AG04450 (cell line): ENCODE measurements at places on chromosomes 3 and 15. TPM values are rescaled to one million over a fixed set of nuclear protein-coding genes. Genes with fewer than 3 reads are reported as not detected.

DNA sequence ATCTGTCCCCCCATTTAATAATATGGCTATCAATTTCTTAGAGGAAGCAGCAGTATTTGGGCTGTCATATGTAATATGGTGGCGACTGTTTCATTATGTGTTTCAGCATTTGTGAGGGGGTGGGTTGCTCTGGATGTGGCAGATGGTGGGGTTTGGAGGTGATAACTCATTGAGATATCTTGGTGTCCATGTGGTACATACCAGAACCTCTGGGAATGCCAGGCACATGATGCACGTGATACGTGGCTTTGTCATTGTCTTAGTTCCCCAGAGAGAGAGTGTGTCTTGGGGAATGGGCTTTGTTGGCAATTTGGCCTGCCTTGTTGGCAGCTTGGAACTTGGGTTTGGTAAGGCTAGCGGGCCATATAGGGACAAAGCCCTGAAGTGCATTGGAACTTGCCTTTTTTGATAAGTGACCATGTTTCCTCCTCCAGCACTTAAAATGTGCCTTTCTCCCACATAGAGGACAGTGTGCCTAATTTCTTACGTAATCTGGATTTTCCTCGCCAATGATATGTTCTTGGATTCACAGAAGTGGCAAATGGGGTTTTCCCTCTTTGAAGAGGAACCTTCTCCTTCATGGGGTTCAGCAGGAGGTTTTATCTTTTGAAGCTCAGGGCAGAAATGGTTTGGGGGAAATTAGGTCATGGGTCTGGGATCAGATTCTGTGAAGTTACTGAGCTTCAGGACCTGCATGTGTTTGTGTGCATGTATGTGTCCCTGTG, 79.5 kb downstream of the DNASE1L3 start:
- DNase-seq, result no peak

- DNase-seq, result no peak
Observed at GRCh38 chr15:28078191-28078719, 20.9 kb downstream of the OCA2 start.

- no peak for DNase-seq
Observed at GRCh38 chr3:51794206-51794605, 15.2 kb upstream of the IQCF6 start.

GRCh38 chr3:29381595-29381994, 100.7 kb downstream of the RBMS3 start:
- DNase-seq, result no peak

DNA sequence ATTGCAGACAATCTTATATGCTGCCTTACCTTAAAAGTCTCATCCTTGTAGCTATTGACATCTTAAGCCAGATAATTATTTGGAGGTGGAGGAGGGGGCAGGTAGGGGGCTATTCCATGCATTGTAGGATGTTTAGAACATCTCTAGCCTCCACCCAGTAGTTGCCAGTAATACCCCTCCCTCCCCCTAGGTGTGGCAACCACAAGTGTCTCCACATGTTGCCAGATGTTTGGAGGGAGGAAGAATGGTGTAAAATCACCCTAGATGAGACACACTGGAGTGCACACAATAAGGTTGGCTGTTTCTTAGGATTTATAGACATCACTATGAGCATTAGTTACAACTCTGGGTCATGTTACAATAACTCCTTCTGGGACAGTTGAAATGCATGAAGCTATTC, 27.4 kb downstream of the GORASP1 start:
- no peak for DNase-seq

DNA sequence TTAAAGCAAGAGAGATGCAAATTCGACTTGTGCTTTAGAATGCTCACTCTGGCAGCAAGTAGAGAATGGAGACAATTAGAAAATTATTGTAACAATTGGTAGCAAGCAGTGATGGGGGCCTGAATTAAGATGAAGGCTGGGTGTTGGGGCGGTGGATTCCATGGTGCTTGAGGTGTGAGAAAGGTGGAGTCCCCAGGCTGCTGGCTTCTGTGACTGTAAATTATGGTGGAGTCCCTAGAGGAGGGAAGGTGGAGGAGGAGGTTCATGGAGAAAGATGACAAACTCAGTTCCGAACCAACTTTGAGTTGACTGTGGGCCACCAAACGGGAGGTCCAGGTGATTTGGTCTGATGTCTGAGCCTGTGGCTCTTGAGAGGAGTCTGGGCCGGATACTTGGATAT, 10.7 kb upstream of the SMAD3 start:
- DNase-seq, result no peak

GRCh38 chr3:157930000-157930780, 176.0 kb downstream of the SHOX2 start:
- DNase-seq, result no peak

DNA sequence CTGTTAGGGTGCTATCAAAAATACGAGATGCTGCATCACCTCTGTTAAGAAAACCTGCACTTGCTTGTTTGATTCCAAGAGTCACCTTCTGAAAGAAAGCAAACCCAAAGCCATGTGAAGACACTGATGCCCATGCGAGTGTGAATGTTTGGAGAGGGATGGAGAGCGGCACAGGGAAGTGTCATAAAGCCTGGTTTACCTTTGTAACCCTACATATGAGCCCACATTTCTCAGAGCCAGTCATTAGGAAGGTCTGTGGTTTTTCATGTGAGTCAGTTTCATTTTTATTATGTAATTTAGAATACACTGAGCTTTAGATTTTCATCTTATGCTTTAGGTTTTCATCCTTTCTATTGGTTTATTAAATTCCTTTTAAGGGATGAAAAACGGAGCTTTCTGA, 896.8 kb downstream of the ROBO1 start:
- DNase-seq, result no peak

DNA sequence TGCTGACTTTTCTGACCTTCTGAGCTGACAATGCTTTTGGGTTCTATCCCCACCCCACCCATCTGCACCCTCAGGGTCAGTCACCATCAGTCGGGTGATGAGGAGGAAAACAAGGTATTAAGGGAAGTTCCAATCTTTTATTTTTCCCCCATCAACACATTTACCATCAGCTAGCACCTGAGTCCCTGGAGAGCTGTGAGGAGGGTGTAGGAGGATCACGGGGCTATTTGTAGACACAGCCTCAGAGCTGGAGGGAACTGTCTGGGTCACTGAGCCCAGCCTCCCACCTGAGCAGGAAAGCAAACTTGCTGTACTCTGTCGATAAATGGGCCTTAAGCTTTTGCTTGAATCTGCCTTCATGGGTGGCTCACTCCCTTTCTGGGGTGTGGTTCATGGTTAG, 24.8 kb upstream of the ZFAND6 start:
- no peak for DNase-seq

Gene NLGN1
- 1.4 and 1.7 TPM in 2 replicates for polyA plus RNA-seq

- no peak for DNase-seq
Observed at GRCh38 chr3:101996832-101997231, 147.5 kb downstream of the NFKBIZ start.

- no peak for DNase-seq
Observed at GRCh38 chr3:171286580-171287249, 173.5 kb downstream of the TNIK start.

DNA sequence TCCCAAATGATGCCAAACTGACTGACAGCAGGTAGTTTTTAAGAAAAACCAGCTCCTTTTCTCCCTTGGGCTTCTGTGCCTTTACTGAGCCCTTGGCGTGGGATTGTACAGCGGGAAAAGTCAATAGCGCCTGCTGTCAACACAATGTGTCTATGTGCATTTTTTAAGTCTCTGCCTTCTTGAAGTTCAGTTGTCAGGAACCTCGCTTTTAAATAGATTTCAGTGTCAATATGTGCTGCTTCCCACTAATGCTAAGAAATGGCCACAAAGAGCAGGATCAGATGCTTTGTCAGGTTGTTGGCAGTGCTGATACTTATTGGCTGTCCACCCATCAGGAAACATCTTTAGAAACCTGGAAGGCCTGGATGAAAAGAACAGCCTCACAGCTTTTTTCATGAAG, 424.4 kb downstream of the C3orf38 start:
- DNase-seq, result no peak

Gene CHRM5
- 0.02 and 0.07 TPM in 2 replicates for polyA plus RNA-seq

DNA sequence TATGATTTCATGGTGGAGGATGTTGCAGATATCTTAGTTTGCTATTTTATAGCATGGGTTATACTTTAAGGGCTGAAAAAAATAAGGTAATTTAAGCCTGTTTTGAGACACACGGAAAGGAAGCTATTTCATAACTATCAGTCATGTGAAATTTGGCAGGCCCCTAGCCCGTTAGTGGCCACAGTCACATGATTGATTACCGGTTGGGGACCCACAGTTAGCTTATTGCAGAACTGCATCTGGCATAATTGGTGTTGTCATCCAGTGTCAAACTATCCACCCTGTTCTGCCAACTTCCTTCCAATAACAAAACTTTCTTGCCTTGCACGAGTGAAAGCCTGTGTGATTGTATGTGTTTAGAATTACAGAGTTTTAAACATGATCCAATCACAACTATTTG, 35.2 kb downstream of the FNDC3B start:
- DNase-seq, result no peak

GRCh38 chr3:128767094-128767750, 41.2 kb downstream of the RAB7A start:
- no peak for DNase-seq

- no peak for DNase-seq
Observed at GRCh38 chr3:188812198-188812597, 359.6 kb upstream of the TPRG1 start.

- DNase-seq, result no peak
Observed at GRCh38 chr3:51739110-51739509, 32.2 kb downstream of the GRM2 start.

DNA sequence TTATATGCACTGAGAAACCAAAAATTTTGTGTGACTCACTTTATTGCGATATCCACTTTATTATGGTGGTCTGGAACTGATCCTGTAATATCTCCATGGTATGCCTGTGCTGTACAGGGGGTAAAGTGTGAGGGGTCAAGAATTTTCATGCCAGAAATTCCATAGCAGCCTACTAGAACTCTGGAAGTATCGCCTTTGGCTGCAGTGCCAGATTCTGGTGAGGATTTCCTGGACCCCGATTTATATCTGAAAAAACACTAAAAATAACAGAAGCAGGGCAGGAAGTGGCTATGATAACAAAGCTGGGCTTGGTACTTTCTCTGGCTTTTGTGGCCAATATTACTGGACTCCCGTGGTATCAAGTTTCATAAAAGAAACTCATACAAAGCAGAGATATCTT, 36.4 kb downstream of the CCDC80 start:
- DNase-seq, result peak; percentile 54

Gene PSMD2
- polyA plus RNA-seq, result 318 and 363 TPM in 2 replicates

Gene RBPMS2
- 0.88 and 1.3 TPM in 2 replicates for polyA plus RNA-seq

DNA sequence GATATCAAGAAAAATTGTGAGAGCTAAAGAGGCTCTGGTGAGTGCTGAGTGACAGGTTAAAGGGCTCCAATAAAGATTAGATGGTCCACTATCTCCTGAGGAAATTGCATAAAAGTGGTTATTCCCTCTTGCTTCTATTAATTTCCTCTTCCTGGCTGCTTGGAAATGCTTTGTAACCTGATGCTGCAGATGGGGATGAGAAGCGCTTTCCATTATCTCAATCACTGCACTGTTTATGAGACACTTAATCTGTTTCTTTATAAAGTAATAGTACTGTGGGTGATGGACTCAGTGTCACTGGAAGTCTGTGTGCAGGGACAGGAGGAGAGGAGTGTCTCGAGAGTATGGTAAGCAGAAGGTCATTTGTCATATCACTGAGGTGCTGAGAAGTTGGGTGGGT, 305.3 kb downstream of the EPHB1 start:
- DNase-seq, result no peak

GRCh38 chr15:90354986-90355385, 2.9 kb downstream of the ZNF774 start:
- DNase-seq, result no peak

Gene CPB1
- not detected in 2 replicates for polyA plus RNA-seq

- no peak for DNase-seq
Observed at GRCh38 chr15:40790718-40791117, 16.2 kb upstream of the ZFYVE19 start.

GRCh38 chr15:61796056-61796455, 264.2 kb downstream of the VPS13C start:
- DNase-seq, result no peak

- peak; percentile 57 for DNase-seq
Observed at GRCh38 chr15:89177633-89178306, 43.6 kb downstream of the RLBP1 start.

DNA sequence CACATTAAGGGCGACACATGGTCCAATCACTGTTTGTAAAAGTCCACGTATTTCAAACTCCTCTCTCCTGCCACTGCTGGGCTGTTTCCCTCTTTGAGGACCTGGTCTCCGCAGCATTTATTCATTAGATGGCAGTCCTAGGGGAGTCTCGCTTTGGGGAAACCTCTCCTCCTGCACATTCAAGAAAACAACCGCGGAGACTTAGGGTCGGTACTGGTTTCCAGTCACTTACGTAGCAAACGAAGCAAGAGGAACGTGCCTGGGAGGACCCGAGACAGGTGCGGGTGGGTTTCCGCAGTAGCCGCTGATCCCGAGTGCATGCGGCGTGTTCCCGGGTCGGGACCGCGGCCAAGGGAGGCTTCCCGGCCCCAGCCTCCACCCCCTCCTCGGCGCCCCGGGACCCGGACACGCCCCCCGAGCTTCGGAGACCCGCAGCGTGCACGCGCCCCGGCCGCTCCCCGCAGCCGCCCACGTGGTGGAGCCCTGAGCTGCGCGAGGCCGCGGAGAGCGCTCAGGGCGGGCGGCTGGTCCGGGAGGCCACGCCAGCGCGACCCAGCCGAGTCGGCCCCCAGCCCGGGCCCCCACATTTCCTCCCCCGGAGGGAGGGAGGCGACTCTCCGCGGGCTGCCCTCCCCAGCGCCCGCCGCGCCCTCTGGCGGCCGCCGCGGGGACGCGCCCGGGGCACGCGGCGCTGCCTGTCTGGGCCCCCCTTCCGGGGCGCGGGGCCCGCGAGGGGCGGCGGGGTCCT, 1.1 kb upstream of the IGF1R start:
- DNase-seq, result no peak

Gene SH2D7
- polyA plus RNA-seq, result 0.04 TPM in 1 of 2 replicates, not detected in the other

- DNase-seq, result no peak
Observed at GRCh38 chr3:4222574-4223175, 80.5 kb upstream of the SETMAR start.

DNA sequence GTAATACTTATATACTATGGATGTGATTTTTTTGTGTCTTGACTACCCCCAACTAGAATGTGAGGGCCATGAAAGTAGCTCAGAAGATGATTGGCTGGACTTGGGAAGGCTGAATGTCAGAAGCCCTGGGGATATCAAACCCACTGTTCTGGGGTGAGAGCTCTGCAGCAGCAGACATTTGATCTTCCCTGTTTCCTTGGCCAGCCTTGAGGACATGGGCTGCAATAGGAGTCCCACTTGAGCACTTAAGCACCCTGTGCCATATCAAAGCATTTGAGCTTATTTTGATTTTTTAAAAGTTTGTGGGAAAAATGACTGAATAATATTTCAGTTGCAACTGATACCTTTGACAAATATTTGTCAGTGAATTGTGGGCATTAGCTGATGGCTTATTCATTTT, 21.7 kb downstream of the GTF2E1 start:
- DNase-seq, result no peak

Gene FRMD4B
- polyA plus RNA-seq, result 0.09 and 0.12 TPM in 2 replicates
